ENCODE measurements at places on chromosomes 2 and 18.

DNA sequence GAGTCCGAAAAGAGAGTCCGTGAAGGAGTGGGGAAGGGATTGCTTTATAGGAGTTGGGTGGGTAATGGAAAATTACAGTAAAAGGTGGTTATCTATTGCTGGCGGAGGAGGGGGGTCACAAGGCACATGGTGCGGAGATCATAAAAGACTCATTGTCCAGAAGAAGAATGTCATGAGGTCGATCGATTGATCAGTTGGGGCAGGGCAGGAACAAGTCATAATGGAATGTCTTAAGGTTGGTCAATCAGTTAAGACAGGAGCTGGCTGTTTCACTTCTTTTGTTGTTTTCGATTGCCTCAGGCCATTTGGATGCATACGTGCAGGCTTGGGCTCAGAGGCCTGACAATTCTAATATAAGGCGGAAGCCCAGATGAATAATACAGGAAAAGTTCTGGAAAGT lies 473.0 kb upstream of the TNP1 start:
- no peak for DNase-seq

- DNase-seq, result no peak
Observed at GRCh38 chr2:14304326-14304725, 328.2 kb upstream of the LRATD1 start.

DNA sequence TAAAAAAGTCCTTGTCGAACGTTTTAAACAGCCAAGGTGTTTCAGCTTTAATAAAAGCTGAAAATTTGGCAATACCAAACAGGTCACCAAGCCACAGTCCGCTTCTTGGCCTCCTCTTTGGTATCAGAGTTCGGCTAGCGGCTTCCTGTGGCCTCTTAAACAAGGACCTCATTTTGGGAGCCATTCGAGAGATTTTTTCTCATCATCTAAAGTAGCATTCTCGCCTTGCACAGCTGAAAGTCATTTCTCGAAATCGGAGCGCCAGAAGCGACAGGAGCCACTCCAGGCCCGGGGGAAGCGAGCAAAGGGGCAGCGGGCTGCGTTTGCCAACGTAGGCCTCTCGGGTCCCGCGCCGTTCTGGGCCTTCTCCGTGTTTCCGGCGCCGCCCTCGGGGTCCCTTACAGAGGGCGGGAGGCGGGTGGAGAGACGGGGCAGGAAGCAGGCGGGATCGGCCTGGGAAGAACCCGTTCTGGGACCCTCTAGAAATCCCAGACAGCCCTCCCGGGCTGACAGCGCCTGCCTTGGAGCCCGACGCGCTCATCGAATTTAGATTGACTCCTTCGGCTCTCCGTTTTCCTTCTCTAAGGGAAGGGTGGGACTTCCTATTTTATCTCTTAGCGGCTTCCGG lies 522 bp upstream of the ZNF407 start:
- DNase-seq, result peak; percentile 66

- DNase-seq, result peak; percentile 16
Observed at GRCh38 chr2:17104454-17104853, 413.8 kb downstream of the RAD51AP2 start.

- DNase-seq, result no peak
Observed at GRCh38 chr2:192885569-192886160, 690.9 kb upstream of the TMEFF2 start.

DNA sequence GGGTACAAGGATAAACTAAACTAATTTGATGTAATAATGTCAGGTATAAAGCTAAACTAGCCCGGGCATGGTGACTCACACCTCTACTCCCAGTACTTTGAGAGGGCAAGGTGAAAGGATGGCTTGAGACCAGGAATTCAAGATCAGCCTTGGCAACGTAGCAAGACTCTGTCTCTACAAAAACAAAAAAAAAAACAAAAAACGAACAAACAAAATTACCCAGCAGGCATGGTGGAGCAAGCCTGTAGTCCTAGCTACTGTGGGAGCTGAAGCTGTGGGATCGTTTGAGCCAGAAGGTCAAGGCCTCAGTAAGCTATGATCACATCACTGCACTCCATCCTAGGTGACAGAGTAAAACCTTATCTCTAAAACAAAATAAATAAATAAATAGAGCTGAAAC lies 131.8 kb upstream of the KYNU start:
- no peak for DNase-seq

DNA sequence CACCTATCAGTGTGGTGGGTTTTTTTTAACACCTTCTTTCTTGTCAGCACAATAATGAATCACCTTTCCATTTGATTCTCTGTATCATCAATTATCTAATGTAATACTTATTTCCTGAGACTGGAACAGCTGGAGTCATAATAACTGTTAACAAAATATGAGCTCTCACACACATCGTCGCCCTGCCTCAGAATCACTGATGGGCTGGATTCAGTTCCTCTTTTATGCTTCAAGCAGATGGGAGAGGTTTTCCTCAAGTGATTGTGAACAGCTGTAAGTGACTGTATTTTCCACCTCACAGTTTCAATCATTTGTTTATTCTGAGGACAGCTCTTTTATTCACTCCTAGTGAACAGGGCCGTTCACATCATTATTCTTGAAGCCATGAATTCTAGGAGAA lies 330.2 kb downstream of the DSC3 start:
- no peak for DNase-seq

- no peak for DNase-seq
Observed at GRCh38 chr18:22879293-22879692, 53.8 kb upstream of the RBBP8 start.

- no peak for DNase-seq
Observed at GRCh38 chr2:232842689-232843088, 27.4 kb upstream of the SNORC start.

- peak; percentile 48 for DNase-seq
Observed at GRCh38 chr2:38581193-38582147, 21.3 kb downstream of the HNRNPLL start.

- DNase-seq, result no peak
Observed at GRCh38 chr2:150120326-150120955, 367.0 kb downstream of the RND3 start.

- DNase-seq, result no peak
Observed at GRCh38 chr2:68847751-68848150, 23.4 kb downstream of the BMP10 start.

DNA sequence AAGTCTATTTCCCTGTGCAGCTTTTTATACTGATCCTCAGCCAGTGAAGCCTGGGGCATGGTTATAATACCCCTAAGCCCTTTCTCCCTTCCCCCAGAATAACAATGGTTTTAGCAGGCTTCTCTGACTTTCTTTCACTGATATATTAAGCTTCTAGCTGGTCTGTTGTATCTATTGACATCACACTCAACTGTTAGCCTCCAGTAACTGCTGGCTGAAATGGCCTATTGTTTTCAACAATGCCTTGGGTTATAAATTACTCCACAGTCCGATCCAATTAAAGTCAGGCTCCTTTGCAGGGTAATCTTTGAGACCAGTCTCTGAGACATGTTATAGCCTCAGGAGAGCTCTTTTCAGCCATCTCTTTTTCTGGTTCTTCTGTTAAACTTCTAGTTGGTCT lies 2.9 kb upstream of the SLC9A4 start:
- DNase-seq, result no peak

All from urothelium cell line (cell line).